Stimulated activated memory B cell treated with anti-CD40 and anti-IgM and Interleukin-4, amounts not matched to agents 10 μg/mL and 1 μg/mL and 100 μg/mL, for 72 hours (primary cell): ENCODE measurements at places on chromosomes 12 and 14.

GRCh38 chr12:103758310-103759089 lies 82.5 kb downstream of the NT5DC3 start:
- ATAC-seq = no peak

DNA sequence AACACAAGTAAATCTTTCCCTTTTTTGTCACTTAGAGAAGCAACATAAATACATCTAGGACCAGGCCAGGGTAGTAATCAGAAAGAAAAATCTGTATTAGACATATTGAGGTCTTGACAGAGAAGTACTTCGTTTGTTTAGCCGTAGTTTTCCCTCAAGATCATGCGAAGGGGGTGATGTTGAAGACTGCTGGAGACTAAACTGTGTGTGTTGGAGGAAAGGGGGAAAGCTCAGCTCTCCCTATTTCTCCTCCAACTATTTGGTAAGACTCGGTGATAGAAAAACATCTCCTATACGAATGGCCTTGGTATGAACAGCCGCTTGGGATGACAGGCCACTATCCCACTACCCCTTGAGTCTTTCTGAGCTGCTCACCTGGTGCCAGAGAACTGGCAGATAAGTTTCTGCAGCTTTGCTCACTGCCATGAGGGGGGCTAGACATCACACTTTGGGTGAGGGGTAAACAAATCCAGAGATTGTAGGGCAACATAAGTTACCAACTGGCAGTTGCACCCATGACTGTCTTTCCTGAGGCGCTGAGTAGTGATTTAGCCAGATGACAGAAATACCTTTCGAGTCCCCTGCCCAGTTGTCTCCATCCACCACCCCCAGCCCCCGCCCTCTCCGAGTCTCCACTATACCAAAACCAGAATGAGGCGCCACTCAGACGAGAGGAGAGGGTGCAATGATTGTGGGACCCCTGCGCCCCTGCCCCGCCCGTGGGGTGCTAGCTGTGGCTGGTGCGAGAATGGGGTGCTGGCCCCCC lies 685 bp downstream of the VAMP1 start:
- ATAC-seq = no peak

- ATAC-seq = peak; percentile 77
These were observed 53.7 kb upstream of the INSM2 start for GRCh38 chr14:35480119-35480769.

DNA sequence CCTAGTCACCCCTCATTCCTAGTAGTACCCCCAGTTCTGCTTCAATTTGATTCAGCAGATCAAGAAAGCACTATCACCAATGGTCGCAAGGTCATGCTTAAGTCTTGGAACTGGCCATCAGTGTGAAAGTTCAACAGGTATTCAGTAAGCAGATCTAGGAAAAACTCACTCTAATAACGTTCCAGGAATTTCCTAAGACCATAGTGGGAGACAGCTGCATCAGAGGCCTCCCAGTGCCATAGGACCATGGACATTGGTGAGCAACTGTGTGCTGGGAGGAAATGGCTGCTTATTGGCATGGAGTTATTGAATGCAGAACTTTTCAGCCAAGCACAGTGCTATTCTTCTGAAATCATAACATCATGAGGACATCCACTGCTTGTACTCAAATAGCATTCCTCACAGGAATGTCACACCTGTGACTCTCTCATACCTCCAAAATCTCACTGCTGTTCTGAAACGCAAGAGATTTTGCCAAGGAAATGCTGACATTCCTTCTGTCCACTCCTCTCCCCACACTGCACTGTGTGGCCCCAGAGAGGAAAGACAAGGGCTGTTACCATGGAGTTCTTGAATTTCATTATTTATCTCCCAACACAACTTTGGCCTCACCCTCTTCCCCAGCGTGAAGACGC lies 30.9 kb upstream of the MDM2 start:
- ATAC-seq = no peak

GRCh38 chr12:124545508-124546418 lies 21.6 kb downstream of the NCOR2 start:
- ATAC-seq = peak; percentile 90

- ATAC-seq = no peak
These were observed 137.0 kb upstream of the HIF1A start for GRCh38 chr14:61558271-61558670.

DNA sequence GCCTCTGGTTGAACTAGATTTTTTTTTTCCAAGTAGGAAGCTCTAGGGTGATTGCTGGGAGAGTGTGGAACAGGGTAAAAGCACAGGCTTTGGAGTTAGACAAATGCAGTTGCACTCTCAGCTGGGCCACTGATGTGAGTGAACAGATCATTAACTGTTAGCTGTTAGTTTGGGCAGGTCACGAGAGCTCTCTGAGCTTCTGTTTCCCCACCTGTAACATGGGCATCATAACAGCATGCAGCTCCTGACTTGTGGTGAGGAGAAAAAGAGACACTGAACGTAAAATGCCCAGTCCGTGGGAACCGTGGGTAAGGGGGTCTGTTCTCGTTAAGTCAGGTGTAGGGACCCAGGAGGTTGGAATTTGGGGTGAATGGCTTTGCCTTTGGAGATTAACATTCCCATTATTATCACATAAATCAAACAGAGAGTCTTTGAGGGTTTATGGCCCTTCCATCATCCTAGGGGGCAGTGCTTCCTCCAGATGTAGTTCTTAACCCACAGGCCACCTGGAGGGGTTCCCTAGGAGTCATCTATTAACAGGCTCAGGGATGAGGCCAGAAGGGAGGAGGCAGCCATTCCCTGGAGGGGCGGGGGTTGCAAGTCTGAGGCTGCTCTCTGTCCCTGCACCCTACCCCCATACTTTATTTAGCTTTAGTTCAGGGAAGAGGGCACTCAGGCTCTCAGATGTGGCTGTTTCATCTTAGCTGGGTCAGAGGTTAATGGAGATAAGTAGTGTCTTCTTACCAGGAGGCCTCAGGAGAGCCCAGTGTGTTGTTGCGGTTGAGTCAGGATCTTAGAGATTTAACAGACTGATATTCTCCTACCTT lies 135.2 kb downstream of the DACT1 start:
- ATAC-seq = no peak

- ATAC-seq = no peak
These were observed 29.4 kb downstream of the CORO1C start for GRCh38 chr12:108701779-108702441.

- ATAC-seq = no peak
These were observed 215.5 kb downstream of the AEBP2 start for GRCh38 chr12:19654650-19655376.
